CD4-positive, alpha-beta T cell treated with Interleukin-6 at 100 ng/mL for 8 hours (primary cell): ENCODE measurements at places on chromosomes 1 and 21.

- DNase-seq = no peak
Observed at GRCh38 chr1:57831624-57832023, 407.8 kb upstream of the DAB1 start.

DNA sequence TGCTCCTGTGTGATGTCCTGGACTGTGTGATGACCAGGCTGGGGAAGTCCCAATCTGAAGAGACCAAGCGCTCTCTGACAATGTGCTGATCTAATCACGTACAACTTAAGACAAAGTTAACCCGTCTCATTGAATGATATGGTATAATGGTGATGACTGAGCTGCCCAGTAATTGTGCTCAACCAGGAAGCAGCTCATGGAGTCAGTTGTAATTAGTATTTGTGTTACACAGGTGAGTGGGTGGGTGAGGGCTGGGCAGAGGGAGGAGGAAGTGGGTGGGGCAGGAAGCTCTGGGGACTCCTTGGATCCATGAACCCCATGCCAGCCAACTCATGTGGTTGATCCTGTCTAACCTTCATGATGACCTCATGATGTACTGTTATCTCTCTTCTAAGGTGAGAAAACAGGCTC, 8.7 kb upstream of the ECE1 start:
- DNase-seq = no peak

DNA sequence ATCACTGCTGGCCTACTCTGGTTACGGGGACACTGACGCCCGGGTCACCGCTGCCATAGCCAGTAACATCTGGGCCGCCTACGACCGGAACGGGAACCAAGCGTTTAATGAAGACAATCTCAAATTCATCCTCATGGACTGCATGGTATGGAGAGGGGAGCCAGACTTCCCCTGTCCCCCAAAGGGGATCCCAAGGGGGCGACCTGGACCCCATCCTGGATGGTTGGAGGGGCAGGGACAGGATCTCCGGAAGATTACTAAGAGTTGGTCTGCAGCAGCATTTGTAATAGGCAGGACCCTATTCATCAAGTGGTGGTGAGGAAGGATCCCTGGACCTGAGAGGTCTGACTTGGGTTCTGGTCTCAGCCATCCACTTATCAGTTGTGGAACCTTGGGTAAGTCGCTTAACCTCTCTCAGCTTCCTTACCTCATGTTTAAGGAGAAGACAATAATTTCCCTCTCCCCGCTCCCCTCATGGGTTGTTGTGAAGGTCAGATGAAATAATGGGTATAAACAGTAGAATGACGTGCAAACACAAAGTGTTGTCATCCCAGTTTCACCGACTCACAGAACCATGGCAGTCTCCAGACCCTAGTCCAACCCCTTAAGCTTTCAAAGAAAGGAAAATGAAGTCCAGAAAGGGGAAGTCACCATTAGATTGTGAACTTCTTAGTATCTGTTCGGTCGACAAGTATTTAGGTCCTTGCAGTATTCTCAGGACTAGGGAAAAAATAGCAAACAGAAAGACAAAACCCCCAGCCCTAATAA, 883 bp downstream of the LAMTOR2 start:
- no peak for DNase-seq

GRCh38 chr1:88608139-88608943, 75.7 kb upstream of the PKN2 start:
- no peak for DNase-seq

GRCh38 chr1:15123270-15123669, 30.3 kb upstream of the TMEM51 start:
- DNase-seq = no peak

- no peak for DNase-seq
Observed at GRCh38 chr1:29541631-29542030, 305.3 kb downstream of the PTPRU start.

- no peak for DNase-seq
Observed at GRCh38 chr1:236663934-236664333, 22.4 kb upstream of the ACTN2 start.

DNA sequence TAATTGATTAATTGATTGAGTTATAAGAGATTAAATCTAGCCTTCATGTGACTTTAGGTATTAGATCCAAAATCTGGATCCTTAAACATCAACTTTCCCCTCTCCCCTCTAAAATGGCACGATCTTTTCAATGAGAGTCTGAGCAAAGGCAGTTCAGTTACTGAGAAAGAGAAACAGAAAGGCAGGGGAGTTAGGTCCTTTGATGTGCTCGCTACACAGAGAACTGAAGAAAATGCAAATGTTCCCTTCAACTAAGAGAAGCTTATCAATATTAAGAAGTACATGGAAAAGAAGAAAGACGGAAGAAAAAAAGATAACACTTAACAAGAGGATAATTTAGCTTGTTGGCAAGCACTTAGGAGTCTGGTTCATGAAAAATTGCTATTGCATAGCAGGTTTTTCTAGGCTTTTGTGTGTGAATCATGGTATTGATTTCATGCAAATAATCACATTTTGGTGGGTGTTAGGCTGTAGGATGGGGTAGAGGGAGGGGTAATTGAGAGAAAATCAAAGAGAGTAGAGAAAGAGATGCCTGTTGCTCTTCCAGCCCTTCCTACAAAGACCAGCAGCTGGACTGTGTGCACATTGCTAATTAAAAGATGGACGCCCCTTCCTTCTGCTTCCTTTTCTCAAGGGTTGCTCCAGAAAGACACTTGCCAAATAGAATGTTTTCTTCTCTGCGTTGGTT, 307.6 kb upstream of the PLXNA2 start:
- no peak for DNase-seq

- DNase-seq = no peak
Observed at GRCh38 chr1:178544531-178544930, 31.6 kb downstream of the TEX35 start.

- DNase-seq = no peak
Observed at GRCh38 chr1:221272940-221273339, 393.7 kb downstream of the HLX start.

GRCh38 chr1:51920130-51920529, 41.6 kb upstream of the NRDC start:
- no peak for DNase-seq

GRCh38 chr1:15236321-15236721, 10.7 kb upstream of the FHAD1 start:
- DNase-seq = no peak

DNA sequence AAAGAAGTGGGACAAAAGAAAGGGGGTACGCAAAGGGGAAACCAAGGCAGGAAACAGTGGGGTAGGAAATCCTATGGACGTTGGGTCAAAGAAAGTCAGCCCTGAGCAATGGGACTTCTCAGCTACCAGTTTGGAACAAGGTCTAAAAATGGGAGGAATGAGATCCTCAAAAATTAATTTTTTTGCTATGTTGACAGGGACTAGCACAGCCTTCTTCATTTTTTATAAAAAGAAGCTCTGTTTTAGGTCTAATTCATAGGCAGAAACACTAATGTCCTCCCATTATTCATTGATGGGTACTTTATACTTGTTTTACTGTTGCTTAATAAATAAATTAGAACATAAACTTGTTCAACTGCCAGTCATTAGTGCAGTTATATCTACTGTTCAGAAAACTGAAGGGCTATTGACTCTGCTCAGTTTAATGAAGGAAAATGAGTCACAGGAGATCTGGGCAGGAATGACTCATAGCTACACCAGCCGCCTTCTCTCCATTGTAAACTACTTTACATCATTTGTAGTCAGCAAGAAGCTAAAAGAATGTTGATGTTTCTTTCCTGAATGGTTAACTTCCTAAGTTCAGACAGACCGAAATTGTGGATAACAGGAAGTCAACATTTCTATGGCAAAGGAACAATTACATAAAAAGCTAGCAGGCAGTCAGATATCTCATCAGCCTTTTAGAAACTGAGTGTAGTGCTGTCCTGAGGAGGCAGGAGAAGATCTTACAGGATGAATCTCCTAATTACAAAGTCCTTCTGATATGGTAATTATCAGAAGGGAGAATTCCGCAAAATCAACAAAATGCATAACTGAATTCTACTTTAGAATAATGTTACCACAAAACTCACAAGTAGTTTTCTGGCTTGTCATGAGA, 356.4 kb upstream of the PKN2 start:
- DNase-seq = no peak

DNA sequence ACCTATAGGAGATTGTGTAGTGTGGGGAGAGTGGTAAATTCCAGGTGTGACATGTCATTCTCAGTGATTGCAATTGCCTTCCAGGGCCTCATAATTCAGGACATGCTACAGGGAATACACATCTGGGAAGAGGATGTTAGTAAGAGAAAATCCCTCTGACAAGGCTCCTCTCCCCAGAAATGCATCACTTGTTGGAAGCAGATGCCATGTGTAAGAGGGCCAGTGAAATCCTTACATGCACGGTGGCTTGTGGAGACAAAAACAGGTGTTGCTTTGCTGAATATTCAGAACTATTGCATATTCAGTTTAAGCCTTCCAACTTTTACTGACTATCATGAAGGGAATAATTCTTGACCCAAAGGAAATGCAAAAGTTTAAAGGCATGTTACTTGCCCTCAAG, 503.4 kb downstream of the NEGR1 start:
- DNase-seq = no peak

DNA sequence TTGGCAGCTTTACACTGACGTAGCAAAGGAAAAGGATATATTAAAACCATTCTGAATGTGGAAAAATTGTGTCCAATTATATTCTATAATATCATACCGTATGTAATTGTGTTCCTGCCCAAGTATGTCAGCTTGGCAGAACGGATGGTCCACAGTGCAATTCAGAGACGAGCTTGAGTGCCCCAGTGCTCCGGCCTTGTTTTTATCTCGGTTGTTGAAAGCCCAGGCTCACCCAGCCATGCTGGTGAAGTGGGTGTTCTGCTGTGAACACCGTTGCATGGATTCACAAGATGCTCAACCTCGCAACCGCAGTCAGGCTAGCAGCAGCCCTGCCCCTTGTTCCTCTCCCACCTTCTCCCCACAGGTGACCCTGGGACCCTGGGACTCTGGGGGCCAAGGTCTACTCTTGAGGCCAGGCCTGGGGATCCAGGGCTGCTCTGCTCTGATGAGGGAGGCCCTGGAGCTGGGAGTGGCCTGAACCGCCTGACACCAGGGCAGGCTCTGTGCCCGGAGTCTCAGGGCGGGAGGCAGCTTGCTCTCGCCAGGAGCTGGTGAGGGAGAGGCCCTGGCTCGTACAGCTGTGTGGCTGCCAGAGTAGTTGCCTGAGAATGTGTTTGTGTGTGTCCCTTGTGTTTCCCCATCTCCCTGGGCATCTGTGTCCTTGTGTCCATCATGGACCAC, 11.2 kb downstream of the PTPRF start:
- DNase-seq = no peak

DNA sequence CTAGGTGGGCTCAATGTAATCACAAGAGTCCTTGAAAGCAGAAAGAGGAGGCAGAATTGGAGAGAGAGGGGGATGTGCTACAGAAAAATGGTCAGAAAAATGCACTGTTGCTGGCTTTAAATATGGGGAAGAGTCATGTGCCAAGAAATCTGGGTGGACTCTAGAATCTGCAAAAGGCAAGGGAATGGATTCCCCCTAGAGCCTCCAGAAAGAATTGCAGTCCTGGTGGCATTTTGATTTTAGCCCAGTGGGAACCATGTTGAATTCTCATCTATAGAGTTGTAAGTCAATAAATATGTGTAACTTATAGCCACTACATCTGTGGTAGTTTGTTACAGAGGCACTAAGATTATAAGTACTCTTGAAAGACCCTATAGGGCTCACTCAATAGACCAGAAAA, 210.3 kb downstream of the ASTN1 start:
- DNase-seq = no peak
